ENCODE measurements at places on chromosomes 2 and 18.

GRCh38 chr2:47344890-47345589 is 57.9 kb upstream of the MSH2 start:
- no peak for DNase-seq

DNA sequence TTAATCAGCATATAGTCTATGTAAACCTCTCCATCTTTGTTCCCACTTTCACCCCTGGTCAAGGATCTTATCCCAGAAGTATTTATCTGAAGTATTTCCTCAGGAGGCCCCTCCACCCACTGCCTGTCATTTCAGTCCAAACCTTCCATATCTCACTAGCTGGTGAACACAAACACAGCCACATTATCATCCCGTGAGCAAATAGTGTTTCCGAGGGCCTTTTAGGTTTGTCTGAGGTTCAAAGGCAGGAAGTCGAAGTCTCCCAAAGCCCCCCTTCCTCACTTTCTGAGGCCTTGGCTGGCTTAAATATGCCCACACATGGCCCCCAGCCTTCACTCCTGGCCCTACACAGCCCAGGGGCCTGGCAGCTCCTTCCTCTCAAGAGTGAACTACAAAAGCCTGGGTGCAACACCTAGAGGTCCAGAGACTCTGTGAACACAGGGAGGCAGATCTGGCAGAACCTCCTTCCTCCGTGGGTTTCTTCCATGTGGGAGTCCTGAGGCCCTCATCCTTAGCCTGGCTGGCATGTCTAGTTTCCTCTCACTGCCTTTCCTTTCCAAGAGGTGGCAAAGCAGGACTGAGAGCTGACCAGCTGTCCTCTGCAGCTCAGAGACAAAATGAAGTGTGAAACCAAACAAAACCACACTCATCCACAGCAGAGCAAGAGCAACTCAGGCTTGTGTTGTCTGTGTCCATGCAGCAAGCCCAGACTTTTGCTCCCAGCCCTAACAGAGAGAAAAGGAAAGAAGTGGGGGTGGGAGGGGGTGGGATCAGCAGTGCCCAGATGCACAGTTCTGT is 264.2 kb downstream of the SS18 start:
- no peak for DNase-seq

DNA sequence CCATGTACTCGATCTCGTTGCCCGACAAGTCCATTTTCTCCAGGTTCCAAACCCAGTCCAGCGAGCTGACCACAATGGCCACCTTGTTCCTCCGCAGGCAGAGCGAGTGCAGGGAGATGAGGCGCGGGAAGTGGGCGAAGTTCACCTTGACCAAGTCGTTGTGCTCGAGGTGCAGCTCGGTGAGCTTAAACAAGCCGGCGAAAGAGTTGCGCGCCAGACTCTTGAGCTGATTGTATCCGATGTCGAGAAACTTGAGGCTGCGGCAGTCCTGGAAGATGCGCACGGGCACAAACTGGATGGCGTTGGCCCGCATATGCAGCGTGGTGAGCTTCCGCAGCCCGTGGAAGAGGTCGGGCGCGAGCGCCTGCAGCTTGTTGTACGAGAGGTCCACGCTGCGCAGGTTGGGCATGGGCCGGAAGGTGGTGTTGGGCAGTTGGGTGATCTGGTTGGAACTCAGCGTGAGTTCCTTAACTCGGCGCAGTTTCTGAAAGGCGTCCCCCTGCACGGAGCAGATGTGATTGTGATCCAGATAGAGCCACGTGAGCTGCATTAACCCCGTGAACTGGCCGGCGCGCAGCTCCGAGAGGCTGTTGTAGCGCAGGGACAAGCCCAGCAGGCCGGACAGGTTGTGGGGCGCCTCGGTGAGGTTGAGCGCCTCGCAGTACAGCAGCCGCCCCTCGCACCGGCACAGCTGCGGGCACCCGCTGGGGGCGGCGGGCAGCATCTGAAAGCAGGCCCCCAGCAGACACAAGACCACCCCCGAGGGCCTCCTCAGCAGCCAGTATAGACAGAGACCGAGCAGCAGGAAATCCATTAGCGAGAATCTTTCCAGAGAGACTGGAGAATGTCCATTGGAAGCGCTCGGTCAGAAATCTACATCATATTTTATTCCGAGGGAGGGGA is 1.3 kb downstream of the LRRTM1 start:
- DNase-seq = no peak

DNA sequence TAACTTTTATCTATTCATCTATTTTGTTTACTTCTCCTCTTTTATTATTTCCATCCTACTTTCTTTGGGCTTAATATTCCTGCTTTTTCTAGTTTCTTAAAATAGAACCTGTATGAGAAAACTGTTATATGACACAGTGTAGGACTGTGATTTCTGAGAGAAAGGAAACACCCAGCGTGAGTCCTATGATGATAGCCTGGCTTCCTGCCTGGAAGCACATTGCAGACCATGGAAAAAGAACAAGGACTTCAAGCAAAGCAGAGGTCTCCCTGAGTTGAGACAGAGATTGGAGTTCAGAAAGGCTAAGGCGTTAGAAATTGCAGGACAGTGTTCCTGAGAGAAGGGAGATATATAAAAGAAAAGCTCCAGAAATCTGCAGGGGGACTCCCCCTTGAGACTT is 7.8 kb downstream of the RBM44 start:
- DNase-seq = peak; percentile 38

DNA sequence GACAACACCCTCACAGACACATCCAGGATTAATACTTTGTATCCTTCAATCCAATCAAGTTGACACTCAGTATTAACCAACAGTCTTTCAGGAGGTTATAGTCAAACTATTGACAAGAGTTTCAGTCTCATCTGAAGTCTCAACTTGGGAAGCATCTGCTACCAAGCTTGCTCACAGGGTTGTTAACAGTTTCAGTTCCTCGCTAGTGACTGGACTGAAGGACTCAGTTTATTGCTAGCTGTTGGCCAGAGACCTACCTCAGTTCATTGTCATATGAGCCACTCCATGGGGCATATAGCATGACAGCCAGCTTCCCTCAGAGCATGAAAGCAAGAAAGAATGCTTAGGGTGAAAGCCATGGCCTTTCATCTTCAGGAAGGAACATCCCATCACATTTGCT is 228.6 kb downstream of the EPHA4 start:
- DNase-seq = no peak

DNA sequence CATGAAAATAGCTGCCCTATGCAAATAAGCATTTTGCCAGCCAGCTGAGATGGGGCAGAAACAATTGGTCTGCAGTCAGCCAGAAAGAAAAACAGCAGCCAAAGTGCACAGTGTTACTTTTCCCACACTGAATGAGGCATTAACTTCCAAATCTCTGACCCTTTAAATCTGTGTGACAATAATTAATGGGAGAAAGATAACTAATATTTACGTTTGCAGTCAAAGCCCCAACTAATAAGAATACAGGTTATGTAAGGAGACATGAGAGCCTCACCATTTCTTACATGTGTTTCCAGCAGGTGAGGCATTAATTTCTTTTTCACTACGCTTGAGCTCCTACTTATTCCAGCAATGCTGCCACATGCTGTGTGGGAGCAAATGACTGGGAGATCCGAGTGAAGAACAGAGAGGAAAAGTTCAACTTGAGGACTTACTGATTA is 339.0 kb downstream of the SATB2 start:
- no peak for DNase-seq

- DNase-seq = no peak
These were observed 165.2 kb downstream of the RAPGEF4 start for GRCh38 chr2:172900871-172901270.

DNA sequence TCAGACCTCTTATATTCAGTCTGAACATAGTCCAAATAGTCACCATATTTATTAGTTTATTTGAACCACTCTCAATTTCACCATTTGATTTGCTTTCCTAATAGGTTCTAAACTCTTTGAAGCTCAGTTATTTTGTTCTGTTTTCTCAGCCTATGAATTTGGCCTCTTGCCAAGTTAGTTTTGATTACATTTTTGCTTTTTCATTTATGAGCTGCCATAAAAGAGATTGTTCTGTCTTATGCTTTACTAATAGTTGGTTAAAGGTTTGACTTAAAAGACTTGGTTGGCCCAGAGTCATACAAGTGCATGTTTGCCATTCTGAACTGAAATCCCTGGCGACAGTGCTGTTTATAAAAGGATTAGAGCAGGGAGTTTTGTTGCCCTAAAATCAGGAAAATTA is 85.9 kb upstream of the RANBP2 start:
- peak; percentile 68 for DNase-seq

GRCh38 chr18:77095391-77096371 is 36.9 kb downstream of the MBP start:
- peak; percentile 96 for DNase-seq

DNA sequence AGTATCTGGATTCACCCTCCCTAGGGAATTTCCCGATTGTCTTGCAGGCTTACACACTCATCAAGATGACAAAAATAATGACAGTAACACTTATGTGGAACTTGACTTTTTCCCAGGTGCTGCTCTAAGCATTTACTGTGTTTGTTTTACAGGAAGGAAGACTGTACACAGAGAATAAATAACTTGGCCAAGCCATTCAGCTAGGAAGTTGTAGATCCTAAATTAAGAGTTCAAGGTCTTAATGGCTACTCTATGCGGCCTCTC is 549 bp upstream of the DPP4 start:
- no peak for DNase-seq

DNA sequence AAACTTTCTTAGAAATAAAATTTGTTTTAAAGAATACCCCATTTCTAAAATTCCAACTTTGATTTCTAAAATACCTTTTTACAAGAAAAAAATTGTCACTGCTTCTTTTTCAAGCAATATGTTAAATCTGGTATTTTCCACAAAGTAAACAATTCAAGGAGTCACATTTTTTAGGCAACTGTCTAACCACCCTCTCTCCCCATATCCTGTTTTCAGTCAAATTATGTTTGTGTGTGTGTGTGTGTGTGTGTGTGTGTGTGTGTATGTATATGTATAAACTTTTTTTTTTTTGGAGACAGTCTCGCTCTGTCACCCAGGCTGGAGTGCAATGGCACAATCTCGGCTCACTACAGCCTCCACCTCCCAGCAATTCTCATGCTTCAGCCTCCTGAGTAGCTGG is 59.3 kb downstream of the ADNP2 start:
- DNase-seq = no peak

DNA sequence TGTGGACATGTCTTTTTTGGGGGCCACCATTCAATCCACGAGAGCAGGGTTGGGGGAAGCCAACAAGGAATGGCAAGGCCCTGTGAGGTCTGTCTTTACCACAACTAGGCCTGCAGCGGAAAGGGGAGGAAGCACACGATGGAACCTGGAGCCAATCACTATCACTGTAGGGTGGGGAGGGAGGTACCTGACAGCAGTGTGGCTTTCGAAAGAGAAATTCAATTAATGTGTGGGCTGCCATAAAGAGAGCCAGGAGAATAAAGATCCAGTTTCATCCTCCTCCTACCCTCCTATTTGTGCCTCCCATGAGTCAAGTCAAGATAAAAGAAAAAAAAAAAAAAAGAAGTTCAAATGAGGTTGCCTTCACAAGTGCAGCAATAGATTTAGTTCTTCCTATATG is 18.9 kb upstream of the RBMS1 start:
- no peak for DNase-seq

- peak; percentile 22 for DNase-seq
These were observed 122.3 kb downstream of the LYPD6B start for GRCh38 chr2:149160701-149161217.

DNA sequence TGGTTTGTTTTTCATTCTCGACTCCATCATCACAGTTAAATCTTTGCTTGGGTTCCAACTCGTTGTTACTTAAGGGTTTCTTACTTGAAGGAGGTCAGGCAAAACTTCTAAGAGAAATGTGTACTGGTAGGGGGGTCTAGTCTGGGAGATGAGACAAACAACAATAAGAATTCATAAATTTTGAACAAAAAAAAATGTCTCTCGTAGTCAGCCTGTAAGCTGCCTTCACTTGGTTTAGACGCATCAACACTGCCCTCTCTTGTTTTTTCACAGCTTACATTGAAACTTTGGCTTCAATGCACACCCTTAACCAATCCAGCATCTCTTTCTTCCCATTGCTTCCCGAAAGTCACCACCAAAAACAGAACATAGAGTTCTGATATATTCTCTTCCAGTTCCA is 576.4 kb upstream of the PIK3C3 start:
- DNase-seq = peak; percentile 22

DNA sequence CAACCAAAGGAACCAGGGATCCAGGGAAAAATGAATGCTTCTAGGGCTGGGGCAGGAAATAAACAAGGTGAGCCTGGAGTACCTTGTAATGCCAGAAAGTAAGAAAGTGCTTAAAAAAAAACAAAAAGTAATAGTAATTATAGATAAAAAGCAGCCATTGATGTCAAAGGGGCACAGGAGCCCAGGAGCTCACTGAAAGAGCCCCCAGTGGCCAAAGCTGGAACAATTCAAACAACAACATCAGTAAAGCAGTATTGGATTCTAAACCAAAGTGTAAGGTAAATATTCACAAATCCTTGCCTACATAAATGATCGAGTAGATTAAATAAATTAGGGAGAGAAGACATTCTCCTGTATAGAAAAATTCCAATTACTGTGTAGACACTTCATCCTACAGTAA is 114.3 kb upstream of the ARL4C start:
- DNase-seq = no peak

All from fibroblast of villous mesenchyme (primary cell).